ENCODE measurements at places on chromosomes 1 and 21.
A peak's percentile ranks its signal among the peaks of the same experiment; 100 is the strongest.

- no peak for DNase-seq
Measured at GRCh38 chr1:153384958-153385580, 5.8 kb downstream of the S100A8 start.

GRCh38 chr1:57156907-57157306 is 191.1 kb upstream of the C8B start:
- no peak for DNase-seq

- no peak for DNase-seq
Measured at GRCh38 chr1:182163821-182164223, 102.3 kb upstream of the ZNF648 start.

DNA sequence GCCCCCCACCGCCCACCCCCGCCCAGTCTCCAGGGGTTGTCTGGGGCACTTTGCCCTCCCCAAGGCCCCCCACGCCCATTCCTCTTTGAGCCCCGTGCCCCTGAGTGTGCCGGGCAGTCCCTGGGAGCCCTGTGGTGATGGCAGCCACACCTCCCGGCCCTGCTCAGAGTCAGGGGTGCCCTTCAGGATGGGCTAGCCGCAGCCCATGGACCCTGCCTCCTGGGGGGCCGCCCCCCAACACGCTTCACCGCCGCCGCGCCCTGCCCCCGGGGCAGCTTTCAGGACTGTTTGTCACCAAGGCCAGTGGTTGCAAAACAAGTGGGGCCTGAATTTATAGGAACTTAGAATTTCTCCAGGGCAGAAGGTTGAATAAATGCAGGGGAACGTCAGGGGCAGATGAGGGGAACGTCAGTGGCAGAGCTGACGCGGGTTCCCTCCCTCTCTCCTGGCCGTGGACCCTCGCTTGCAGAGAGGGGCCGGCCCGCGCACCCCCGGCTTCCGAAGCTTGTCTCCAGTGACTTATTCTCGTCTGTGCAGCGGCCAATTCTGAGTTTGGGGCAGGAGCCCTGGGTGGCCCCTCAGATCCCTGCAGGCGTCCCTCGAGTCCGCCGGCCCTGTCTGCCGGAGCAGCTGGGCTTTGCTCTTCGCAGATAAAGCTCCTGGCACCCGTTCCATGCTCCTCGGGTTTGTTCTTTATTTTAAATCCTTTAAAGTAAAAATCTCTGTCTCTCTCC is 41.2 kb upstream of the ADARB1 start:
- no peak for DNase-seq

GRCh38 chr1:17170571-17170970 is 34.4 kb upstream of the PADI1 start:
- DNase-seq: no peak

DNA sequence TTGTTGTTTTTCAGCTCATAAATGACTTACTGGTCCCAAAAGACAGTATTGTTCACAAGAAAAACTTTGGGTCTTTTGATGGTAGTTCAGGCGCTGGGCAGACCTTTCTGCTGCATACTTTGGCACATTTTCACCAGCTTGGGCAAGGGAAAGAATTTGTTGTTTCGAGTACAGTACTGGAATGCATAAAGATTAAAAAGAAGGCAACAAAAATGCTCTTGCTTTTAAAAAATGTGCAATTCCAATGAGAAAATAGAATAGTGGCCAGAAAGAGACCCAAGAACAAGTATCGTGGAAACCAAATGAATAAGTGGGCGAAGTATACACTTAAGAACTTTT is 56.0 kb downstream of the CLIC6 start:
- DNase-seq: no peak

DNA sequence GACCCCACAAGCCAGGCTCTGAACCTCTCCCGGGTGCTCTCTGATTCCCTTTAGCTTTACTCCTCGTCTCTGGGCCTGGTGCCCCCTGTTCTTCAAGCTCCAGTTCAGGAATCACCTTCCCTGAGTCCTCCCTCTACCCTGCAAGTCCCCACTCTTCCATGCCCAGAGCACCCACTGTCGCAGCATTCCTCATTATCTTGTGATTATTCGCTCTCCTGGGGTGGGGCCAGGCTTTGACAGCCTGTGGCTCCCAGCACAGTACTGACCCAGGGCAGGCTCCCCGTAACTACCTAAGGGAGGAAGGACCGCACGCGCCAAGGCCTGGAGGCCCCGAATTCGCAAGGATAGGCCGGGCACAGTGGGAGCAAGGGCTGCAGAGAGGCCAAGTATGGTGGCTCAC is 734 bp upstream of the C1orf210 start:
- DNase-seq: no peak

- no peak for DNase-seq
Measured at GRCh38 chr1:190837888-190838287, 360.2 kb upstream of the BRINP3 start.

- DNase-seq: no peak
Measured at GRCh38 chr1:87939444-87939843, 610.8 kb downstream of the LMO4 start.

- no peak for DNase-seq
Measured at GRCh38 chr1:224867715-224868114, 61.8 kb upstream of the DNAH14 start.

GRCh38 chr1:9589144-9589718 is 520 bp downstream of the TMEM201 start:
- peak; percentile 14 for DNase-seq

- DNase-seq: no peak
Measured at GRCh38 chr1:80448081-80448480, 1352.7 kb upstream of the ADGRL2 start.

DNA sequence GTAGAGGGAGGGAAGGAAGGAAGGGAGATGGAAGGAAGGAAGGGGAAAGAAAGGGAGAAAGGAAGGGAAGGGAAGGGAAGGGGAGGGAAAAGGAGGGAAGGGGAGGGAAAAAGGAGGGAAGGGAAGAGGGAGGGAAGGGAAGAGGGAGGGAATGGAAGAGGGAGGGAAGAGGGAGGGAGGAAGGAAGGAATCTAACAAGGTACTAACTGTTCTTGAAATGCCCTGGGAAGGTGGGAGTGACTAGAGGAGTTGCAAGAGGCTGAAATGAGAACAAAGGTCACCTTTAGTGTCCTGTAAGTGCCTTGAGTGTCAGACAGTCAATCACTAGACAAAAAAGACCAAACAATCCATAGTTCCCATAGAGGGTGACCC is 2.3 kb upstream of the ATP2B4 start:
- no peak for DNase-seq

DNA sequence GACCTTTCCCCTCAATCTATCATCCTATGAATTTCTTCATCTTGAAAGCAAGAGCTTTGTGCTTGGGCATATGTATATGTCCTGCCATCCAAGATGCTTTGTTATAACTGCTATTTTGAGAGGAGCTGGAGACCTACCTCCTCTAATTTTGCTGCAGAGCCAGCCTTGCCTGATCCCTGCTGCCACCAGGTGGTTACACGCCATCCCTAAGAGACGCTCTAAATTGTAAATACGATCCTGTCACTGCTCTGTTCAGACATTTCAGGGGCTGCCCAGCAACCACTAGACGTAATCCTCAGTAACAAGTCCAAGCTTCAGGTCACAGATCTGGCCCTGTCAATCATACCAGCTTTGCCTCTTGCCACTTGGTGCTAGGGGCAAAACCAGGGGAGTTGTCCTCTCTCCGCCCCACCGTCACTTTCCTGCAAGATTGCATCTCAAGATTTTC is 32.9 kb downstream of the GPA33 start:
- no peak for DNase-seq

DNA sequence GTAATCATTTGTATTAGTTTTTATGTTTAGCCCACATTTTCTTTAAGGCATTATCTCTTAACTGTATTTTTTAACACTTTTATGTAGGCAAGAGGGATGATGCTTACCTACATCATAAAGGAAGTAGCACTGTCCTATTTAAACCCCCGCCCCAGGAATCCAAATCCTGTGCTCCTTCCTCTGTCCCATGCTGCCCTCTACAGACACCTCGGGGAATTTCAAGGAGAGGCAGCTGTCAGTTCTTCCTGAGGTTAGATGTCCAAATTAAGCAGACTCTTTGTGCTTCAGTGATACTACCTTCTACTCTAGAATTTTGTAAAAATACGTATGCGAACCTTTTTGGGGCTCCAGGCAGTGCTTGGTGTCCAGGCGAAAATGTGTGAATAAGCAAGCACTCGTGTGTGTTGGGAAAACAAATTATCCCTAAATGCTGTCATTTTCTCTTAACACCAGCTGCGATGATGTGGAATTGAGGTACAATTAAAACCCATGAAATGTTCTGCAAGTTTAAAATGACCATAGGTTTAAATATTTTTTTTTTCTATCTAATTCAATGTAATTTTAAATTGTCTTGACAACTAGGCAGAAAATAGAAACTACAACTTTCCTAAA is 19.2 kb downstream of the CRCT1 start:
- no peak for DNase-seq

DNA sequence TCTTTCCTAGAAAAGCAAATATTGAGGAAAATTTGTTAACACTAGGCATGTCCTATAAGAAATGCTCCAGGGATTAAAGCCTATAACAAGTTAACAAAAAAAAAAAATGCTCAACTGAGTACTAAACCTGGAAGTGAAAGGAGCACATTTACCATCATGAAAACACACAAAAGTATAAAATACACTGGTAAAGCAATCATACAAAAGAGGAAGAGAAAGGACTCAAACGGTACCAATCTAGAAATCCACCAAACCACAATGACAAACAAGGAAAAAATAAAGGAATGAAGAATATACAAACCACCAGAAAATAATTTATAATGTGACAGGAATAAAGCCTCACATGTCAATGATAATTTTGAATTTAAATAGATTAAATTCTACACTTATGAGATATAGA is 21.2 kb downstream of the CD1E start:
- no peak for DNase-seq

GRCh38 chr1:198845851-198846250 is 207.0 kb downstream of the PTPRC start:
- no peak for DNase-seq

GRCh38 chr1:1157426-1157913 is 16.2 kb upstream of the TTLL10 start:
- peak; percentile 48 for DNase-seq

GRCh38 chr1:205983925-205984725 is 19.1 kb downstream of the RAB7B start:
- no peak for DNase-seq

- no peak for DNase-seq
Measured at GRCh38 chr1:159955456-159955855, 1.4 kb upstream of the SLAMF9 start.

DNA sequence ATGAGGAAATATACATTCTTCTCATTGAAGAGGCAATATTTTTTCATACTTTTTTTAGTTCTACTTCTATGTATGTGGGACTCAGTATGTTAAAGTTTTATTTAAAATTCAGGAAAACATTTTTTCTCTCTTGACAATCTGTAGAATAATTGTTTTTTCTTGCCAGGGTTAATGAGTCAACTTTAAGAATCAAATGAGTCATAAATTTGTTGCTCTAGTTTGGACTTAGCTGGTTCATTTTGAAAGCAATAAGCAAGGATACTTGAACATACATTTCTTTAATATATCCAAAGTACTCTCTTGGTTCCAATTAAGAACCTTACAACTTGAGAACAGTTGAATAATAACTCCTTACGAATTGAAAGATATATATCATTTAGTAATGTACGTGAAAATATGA is 1145.3 kb upstream of the B3GALT2 start:
- no peak for DNase-seq

GRCh38 chr1:30039354-30040080 is 683.9 kb downstream of the MATN1 start:
- no peak for DNase-seq

DNA sequence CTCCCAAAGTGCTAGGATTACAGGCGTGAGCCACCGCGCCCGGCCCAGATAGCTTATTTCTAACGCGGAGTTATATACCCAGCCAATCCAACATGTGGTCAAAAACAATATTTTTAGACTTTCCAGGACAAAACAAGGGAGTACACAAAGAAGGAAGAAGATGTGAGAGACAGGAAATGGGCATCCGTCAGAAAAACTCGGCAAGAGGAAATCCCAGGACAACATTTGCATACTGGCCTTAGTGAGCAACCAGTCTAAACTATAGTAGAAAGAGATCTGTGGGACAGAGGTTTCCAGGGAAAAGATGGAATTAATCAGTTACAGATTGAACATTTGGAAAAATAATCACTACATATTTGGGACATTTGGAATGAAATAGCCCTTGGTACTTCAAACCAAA is 11.4 kb downstream of the ARMH1 start:
- no peak for DNase-seq

Data from stimulated activated CD8-positive, alpha-beta memory T cell treated with anti-CD3 and anti-CD28 coated beads, Interleukin-4, amount 100 ng/mL, for 24 hours (primary cell).